Globus pallidus (tissue), 1 donor: ENCODE measurements at places on chromosomes 2 and 18.

DNA sequence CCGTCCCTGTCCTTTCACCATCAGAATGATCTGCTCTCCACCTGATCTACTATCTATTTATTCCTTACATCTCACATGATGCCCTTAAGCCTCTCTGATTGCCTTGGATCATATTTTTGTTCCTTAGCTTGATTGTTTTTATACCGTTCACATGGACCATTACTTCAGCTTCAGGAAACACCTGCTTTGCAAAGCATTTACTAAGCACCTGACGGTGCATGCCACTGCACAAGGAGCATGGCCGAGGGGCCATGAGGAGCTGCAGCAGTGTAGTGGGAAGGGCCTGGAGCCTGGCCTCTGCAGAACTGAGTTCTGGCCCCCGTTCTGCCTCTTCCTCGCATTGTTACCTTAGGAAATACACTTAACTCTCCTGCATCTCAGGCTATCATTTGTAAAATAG lies 124.1 kb upstream of the NDUFV2 start:
- DNase-seq = no peak

GRCh38 chr2:51620796-51621195 lies 588.9 kb upstream of the NRXN1 start:
- DNase-seq = no peak

DNA sequence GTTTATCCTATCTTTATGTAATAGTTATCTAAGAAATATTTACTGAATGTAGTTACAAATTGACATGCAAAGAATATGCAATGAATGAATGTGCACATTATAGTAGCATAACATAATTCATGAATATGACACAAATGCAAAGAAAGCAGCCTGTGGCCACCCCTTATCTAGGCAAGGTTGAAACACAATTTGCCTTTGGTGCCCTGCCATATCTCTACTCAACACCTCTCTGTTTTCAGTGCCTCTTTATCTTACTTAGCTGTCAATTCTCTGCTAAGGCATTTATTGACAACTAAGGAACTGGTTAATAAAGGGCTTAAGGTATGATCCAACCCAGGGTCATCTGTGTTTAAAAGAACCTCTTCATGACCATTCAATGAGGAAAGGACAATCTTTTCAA lies 18.9 kb downstream of the REV1 start:
- DNase-seq = no peak

DNA sequence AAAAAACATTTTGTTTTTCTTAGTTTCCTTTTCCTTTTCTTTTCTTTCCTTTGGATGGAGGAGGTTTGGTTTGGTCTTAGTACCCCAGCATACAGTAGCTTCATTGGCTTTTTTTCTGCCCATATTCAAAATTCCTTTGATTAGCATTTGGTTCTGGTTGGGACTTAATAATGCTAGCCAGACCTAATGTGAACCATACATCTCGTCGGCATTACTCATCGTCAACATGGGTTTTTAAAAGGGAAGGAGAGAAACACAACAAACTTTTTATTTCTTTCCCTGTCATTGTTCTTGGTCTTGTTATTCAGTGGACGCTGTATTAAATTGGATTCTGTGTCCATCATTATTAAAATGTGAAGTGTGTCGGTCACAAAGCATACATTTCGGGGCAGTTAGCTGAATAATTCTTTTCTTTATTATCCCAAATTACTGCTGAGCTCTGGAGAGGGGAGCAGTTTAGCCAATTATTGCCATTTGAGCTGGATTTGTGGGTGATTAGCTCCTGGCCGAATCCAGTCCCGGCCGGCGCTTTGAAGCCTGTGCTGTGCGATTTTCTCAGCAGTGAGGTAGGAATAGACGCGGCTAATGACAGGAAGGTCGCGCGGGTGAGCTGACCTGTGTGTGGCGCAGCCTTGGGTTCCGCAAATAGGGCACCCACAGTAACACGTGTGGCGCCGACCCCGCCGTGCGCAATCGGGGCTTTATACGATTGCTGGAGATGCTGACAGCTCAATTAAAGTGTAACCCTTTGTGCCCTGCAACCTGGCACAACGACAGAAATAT lies 303.3 kb downstream of the GBX2 start:
- no peak for DNase-seq

DNA sequence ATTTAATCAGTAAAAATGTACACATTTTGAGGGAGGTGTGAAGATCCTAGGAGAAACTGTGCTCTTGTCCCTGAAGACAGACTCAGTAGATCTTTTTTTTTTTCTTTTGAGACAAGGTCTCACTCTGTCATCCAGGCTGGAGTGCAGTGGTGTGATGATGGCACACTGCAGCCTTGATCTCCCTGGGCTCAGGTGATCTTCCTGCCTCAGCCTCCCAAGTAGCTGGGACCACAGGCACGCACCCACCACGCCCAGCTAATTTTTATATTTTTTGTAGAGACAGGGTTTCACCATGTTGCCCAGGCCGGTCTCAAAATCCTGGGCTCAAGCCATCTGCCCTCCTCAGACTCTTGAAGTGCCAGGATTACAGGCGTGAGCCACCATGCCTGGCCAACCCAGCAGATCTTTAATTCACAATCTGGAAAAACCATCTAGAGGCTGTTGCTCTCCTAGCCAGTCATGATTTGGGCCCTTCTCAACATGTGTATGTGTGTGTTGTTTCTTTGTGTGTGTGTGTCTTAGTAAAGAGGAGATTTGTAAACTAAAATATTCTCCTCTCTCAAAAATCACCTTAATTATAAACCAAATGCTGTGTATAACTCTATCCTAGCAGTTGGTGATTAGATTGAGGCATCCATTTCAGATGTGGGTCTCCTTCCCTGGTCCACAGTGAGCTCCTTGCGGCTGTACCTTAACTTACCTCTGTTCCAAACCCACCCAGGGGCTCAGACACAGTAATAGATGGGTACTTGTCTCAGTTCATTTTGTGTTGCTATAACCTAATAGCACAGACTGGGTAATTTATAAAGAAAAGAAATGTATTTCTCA lies 3.9 kb upstream of the MYCN start:
- no peak for DNase-seq

GRCh38 chr18:50469380-50469781 lies 90.5 kb upstream of the MAPK4 start:
- peak; percentile 22 for DNase-seq

- no peak for DNase-seq
Observed at GRCh38 chr18:49849331-49850217, 36.2 kb upstream of the ACAA2 start.

DNA sequence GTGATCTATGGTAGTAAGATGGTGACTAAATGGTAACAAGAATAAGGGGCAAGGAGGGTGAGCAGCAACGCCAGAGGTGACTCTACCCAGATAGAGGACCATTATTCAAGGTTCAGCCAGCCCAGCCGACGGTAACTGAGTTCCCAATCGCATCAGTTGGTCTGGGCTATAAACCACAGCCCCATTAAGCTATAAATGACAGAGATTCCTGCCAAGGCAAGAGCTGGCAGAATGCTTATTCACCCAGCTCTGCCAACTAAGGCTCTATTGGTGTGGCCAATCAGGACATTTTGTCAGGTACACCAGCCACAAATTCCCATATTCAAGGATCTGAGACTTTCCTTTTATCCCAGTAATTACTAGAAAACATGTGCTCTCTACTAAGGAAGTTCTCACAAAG lies 3.6 kb downstream of the CHN1 start:
- DNase-seq = no peak

DNA sequence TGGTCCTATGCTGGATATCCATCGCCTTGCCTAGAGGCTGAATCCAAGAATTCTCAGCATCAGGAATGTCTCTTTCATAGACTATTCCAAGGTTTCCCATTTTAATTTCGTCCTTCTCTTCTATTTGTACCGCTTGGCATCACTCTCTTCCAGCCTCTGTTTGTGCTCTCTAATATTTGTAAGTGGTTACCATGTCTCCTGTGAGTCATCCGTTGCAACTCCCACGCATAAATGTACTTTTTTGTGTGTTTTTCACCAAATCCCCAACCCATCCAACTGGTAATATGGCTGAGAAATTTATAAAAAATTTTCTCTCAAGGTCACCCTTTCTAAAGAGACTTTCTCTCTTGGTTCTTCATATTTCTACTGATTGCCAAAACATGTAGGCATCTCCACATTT lies 21.8 kb downstream of the COLEC12 start:
- no peak for DNase-seq
